ENCODE measurements at places on chromosomes 6 and 20.

DNA sequence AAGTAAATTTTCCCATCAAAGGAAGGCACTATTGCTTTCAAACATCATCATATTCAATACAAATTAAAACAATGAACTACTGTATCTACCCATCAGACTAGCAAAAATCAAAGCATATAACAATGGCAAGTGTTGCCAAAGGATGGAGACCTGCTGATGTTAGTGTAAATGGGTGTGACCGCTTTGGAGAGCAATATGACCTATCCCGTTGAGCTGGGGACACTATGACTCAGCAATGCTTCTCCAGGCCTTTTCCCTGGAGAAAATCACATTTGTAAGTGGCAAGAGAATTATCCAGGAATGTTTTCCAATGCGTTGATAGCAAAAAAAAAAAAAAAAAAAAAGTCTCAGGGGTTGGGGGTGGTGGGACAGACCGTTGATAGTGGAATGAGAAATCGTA is 46.1 kb downstream of the PHACTR3 start:
- no peak for DNase-seq

DNA sequence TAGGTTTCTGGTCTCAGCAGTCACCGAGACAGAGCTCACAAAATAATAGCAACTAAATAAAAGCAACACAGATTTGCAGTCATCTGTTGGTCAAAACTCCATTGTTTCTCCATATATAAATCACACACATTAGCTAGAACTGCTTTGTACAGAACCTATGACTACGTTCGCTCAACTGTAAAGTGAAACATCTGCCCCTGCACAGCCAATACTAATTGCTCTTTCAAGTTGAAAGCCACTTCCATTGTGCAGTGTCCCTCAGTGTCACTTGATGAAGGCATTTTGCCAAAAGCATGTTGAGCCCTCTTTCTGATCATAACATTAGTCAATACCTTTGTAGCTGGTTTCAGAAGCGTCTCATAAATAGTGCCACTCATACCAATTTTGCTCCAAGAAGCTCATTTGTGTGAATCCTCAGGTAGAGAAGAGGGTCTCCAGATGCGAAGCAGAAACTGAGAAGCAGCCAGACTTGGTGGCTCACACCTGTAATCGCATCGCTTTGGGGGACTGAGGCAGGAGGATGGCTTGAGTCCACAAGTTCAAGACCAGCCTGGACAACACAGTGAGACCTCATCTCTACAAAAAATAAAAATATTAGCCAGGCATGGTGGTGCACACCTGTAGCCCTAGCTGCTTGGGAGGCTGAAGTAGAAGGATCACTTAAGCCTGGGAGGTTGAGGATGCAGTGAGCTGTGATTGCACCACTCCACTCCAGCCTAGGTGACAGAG is 68.9 kb downstream of the PERP start:
- no peak for DNase-seq

DNA sequence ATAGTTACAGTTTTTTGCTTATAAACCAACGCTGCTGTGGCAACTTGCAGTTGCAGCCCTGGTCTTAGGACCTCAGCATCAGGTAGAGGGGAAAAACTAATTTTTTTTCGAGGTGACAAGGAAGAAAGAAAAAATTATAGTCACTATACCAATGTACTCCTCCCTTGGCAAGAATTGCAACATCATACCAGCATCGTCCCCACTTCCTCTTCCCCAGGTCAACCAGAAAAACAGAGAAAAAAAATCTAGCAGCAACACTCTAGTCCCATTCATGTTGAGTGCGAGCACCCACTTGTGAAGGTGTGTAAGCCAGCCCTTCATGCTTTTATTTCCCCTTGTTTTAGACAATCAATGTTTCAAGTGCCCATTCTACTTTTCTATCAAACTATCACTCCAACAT is 13.1 kb upstream of the DCBLD1 start:
- no peak for DNase-seq

- DNase-seq: no peak
These were observed 101.2 kb downstream of the MKKS start for GRCh38 chr20:10332656-10333415.

DNA sequence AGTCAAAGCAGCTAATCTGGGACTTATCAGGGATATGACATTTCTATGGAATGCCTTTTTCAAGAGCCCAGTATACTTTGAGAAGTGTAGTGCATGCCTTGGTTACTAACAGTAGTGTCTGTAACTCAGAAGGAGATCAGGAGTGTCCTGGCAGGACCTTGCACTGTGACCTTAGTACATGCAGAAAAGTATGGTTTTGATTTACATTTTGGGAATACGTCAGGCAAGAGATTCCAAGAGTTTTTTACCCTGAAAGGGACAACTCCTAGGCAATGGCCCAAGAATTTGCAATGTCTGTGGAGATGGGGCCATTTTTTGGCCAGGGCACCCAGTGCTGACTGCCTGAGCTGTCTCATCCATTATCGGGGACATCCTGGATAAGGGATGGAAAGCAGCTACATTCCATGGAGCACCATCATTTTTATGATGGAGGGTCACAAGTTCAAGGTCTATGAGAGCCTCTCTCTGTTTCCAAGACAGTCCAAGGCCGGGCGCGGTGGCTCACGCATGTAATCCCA is 80.2 kb downstream of the FAM50B start:
- no peak for DNase-seq

GRCh38 chr6:26021001-26021349 is 58.4 kb downstream of the TRIM38 start:
- DNase-seq: no peak

GRCh38 chr20:63025534-63026331 is 19.0 kb upstream of the BHLHE23 start:
- no peak for DNase-seq

- no peak for DNase-seq
These were observed 54.4 kb upstream of the PBOV1 start for GRCh38 chr6:138272533-138273315.

- no peak for DNase-seq
These were observed 65.5 kb upstream of the FABP7 start for GRCh38 chr6:122714059-122714458.

DNA sequence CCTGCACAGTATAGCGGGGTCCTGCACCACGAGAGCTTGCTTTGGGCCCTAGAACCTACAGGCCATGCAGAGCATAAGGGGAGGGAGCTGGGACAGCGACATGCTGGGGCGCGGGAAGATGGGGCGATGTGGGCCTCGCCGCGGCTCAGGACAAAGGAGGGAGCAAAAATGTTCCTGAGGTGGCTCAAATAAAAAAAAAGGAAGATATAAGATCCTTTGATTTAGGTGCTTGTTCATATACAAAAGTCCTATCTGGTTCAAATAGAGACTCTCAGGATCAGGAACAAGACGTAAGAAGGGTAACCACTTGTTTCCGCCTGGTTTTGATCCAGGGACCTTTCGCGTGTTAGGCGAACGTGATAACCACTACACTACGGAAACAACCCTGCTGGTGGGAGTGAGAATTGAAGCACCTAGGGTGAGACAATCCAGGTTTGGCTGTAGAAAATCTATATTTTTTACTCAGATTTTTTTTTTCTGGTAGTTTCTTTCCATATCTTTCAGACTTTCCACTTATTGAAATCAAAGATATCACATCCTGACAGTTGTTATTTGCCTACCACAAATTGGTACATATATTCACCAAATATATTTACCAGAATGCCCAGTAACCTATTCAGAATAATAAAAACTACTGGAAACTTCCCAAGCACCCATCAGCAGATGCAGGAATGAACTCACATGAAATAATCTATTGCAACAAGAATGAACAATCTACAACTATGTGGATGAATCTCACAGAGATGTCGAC is 177.9 kb upstream of the ZNF184 start:
- DNase-seq: no peak

DNA sequence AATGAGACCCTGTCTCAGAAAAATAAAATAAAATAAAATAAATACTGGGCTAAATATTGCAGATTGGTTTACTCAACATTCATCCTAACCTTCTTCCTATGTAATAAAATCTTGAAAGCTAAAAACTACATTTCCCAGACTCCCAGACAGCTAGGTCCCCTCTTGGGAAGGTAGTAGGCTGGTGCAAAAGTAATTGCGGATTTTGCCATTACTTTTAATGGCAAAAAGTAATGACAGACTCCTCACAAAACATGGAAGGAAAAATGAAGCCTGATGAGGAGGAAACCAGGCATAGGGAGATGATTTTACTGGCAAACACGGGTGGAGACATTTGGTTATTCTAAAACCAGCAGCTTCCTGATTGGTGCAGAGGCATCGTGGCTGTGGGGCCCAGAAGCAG is 70.6 kb upstream of the E2F3 start:
- DNase-seq: no peak

DNA sequence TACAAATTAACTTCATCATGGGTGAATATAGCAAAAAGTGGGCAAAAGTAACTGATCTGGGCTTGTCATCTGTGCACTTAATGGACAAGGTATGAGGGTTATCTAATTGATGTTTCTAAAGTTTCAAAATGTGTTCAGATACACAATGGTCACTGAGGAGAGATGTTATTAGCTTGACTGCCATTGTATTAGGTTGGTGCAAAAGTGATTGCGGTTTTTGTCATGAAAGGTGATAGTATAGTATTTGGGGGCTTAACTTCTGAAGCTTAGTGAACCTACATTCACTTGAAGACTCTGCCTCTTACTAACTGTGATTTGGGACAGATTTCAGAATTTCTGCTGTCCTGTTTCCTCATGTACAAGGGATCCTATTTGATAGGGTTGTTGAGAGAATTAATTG is 159.6 kb downstream of the UST start:
- no peak for DNase-seq

DNA sequence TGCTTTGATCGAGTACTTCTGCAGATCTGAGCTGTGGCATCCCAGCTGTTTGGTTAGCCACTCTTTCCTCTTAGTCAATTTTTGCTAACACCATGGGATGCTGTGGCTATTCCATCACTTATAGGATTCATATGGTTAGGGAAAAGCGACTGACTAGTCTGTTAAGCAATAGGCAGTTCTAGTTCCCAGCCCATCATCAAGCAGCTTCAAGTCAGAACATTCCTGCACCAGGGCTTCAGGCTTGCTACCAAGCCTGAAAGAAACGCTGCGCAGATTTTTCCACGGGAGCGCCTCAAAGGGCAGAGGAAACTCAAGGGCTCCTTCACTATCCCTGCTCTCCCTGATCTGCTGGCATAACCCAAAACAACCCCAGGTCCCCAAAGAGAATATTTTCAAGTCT is 159.8 kb upstream of the SUPT3H start:
- no peak for DNase-seq

- no peak for DNase-seq
These were observed 18.1 kb upstream of the ZSCAN9 start for GRCh38 chr6:28206928-28207509.

DNA sequence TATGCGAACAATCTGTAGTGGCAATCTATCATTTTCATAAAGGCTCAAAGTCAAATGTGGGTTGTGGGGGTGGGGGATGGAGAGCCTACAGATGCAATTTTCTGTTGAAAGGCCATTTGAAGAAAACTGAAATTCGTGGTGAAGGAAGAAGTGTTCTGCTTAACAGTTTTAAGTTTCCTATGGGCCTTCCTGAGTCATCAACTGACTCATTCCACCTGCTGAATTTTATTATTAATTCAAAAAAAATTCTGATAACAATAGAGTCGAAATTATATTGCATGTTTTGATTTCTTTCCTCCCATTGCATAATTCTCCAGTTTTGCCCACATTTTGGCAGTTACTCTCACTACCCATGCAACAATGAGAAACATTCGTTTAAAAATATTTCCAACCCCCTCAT is 622.3 kb upstream of the ARID1B start:
- no peak for DNase-seq

- DNase-seq: no peak
These were observed 11.9 kb upstream of the PLAGL1 start for GRCh38 chr6:144019929-144020328.

DNA sequence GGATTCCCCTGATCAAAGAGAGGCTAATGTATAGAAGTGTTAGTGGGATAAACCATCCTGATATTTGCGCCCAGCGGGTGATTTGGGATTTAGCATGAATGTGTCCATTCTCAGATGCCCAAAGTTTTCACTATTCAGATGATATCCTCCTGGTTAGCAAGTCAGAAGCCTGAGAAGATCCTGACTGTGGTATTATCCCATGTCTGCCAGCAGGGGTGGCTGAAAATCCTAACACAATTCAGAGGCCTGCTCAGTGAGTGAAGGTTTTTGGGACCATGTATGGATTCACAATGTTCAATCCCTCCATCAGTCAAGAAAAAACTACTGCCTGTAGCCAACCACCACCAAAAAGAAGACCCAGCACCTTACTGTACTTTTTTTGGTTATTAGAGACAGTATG is 34.1 kb upstream of the SPACA1 start:
- DNase-seq: no peak

- peak; percentile 54 for DNase-seq
These were observed 107.7 kb upstream of the PRND start for GRCh38 chr20:4613718-4614620.

DNA sequence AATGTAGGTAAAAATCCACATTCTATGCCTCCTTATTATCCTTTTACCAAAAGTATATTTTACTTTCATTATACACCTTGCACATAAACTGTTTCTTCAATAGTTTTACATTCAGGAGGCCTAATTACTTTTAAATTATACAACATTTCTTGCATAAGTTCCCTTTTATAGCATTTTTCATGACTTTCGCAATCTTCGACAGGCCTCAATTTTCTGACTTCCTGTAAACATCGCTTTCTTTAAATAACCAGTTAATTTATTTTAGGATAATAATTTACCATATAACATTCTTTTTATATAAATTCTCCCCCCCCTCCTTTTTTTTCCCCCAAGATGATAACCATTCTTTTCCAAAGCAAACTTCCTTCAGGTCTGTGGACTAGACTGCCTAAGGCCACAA is 9.2 kb downstream of the SLC35A1 start:
- DNase-seq: no peak

DNA sequence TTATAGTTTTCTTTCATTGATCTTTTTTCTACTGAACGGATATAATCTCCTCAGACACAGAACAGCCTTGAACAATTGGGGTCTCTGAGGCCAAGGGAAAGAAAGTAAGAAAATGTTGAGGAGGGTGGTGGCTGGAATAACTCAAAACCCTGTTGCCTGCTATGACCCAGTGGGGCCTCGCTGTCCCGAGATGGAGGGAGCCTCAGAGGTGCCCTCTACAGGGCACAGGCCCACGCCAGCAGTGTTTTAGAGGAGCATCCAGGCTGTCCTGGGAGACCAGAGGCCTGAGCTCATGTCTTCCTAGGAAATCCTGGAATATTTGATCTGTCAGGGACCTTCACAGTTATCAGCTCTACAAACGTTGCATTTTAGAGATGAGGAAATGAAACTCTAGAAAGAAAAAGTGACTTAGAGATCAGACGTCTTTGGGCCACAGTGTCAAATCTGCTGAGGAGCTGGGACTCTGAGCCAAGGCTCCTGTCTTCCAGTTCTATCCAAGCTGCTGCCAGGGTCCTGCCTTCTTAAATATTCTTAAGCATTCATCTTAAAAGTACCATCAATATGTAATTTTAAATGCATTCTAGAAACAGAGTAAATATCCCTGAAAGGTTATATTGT is 26.3 kb downstream of the ALDH5A1 start:
- DNase-seq: peak; percentile 3

DNA sequence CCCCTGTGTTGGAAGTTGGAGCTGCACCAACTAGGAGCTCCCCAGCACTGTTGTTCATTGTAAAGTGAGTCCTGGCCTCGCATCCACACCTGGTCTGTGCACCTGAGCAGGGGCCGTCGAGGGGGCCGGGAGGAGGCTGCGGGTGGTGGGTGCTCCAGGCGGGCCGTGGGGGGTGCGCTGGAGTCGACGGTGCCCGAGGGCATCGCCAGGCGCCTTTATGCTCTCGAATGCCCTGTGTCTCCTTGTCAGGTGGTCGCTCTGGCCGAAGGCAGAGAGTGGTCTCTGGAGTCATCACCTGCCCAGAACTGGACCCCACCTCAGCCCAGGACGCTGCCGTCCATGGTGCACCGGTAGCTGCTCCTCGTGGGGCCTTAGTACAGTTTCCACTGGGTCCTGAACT is 4.3 kb downstream of the ARFGAP1 start:
- no peak for DNase-seq

- DNase-seq: no peak
These were observed 7.2 kb downstream of the BPIFA2 start for GRCh38 chr20:33175123-33175522.

Data from stimulated activated CD8-positive, alpha-beta memory T cell treated with anti-CD3 and anti-CD28 coated beads, Interleukin-15, amount 100 ng/mL, for 1 hour (primary cell).